Left forelimb (tissue), 1 donor: ENCODE measurements at places on chromosomes 1 and 21.

DNA sequence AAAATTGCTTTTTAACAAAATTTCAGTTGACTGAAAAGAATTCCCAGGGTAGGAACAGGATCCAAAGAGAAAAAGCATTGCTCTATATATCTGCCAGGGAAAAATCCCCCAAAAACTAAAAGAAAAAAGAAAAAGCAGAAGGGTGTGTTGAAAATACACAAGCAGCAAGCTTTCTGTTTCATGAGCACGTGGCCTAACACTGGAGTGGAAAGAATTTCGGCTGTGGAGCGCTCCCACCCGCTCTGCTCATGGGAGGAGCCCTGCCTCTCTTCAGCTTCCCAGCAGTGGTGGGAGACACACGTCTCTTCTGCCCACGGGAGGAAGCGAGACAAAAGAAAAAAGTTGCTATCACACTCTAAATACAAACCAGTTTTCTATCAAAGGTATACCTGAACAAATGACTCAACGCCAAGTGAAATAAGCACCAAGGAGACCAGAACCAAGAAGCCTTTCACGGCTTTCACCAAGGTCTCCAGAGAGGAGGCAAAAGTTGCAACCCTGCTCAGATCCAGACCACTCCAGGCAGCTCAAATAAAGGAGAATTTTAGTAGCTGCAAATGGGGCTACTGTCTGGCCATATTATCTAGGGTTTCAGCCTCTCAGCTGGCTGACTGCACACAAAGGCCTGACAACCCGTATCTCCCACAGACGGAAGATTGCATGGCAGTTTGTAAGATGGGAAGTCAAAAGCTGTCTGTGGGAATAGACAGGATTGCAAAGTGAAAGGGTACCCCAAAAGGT, 29.5 kb upstream of the ZNF496 start:
- DNase-seq: peak; percentile 72

GRCh38 chr1:119632841-119633240, 15.2 kb downstream of the ZNF697 start:
- no peak for DNase-seq

- no peak for DNase-seq
Observed at GRCh38 chr21:35565204-35565611, 495.1 kb downstream of the SETD4 start.

DNA sequence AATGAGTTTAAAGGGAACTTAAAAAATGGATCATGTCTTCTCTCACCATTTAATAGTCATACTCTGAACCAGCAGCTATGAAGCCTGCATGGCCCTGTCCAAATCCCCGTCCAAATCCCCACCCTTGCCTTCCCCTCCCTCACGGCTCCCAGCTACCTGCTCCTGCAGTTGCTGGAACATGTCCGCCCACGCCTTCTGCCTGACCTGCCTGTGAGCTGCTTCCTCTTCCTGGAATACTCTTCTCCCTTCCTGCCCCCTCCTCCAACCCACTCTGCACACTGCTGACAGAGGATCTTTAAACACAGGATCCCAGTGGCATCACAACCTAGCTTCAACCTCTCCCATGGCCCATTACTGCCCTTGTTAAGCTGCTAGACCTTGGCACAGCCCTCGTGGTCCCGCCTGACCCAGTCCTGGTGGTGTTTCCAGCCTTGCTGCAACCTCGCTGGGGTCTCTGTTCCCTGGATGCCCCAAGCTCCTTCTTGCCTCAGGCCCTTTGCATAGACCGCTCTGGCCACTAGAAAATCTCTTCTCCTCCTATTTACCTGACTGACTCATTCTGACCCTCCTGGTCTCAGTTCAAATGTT, 118.3 kb downstream of the PTPRU start:
- no peak for DNase-seq

DNA sequence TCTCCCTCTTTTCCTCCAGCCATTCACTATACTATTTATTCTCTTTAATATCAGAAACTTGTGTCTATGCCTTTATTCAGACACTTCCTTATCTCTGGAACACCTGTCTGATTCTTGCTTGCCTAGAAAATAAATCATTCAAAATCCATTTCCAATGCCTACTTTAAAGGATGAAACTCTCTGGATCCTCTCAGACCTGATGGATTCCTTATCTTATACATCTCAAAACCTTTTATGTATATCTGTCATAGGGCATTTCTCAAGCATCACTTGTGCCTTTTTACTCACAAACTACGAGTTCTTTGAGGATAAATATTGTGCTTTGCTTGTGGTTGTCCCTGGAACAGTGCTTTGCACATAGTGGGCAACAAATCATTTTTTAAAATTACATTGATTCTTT, 3.8 kb upstream of the ATP6V1G3 start:
- no peak for DNase-seq

GRCh38 chr21:45325206-45326168, 37.8 kb upstream of the POFUT2 start:
- no peak for DNase-seq

DNA sequence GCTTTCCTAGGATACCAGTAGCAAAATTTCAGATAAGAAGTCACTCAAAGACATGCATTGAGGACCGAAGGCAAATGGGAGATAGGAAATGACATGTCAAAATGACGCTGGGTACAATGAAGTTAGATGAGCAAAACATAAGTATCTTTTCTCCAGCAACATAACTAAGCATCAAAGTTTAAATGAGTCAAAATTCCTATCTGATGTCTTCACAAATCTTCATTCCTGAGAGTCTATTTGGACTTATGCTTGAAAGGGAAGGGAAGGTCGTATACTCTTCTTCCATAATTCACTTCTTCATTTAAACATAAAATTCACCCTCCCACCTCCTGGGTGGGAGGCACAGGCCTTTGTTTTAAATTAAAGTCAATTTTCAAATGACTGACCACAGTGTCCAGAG, 4.1 kb upstream of the TMEM81 start:
- no peak for DNase-seq

DNA sequence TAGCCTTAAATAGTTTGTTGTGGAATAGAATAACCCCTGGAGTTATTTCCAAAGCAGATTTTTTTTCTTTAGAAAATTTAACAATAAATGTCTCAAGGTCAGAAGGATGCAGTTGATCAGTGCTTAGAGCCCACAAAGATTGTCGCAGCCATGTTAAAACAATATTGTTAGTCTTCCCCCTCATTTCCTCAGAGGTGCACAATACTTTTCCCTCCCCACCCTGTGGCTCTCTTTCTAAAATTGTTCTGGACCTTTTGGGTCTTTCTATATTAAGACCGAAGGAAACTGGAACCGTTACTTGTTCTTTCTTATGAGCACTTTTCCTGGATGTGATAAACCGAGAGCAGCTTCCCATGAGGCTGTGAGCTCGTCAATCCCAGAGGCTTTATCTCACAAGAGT, 333.7 kb downstream of the HLX start:
- no peak for DNase-seq

DNA sequence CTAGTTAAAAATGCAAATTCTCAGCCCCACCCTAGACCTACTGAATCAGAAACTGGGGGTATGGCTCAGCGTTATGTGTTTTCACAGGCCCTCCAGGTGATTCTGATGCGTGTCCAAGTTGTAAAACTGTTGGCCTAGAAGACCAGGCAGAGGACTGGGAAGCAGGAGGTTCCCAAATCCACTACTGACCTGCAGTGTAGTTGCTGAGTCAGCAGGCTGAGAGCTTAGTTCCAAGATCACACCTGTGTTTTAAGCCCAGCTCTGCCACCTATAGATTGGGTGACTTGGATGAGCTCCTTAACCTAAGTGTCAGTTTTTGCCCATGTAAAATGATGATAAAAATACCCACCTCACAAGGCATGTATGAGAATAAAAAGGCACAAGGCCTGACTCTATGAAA, 4.1 kb downstream of the GRHL3 start:
- no peak for DNase-seq

- no peak for DNase-seq
Observed at GRCh38 chr1:86965012-86965826, 50.8 kb downstream of the HS2ST1 start.

DNA sequence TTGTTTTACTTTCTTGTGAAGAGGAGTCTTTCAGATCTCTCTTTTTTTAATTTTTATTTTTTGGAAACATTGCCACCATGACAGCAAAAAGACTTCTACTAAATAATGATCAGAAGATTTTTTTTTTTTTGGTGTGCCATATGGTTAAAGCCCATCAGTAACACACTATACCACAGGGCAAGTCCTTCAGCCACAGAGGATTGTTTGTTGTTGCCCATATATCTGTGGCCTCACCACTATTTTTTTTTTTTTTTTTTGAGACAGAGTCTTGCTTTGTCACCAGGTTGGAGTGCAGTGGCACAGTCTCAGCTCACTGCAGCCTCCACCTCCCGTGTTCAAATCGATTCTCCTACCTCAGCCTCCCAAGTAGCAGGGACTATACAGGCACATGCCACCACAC, 29.2 kb downstream of the UAP1 start:
- DNase-seq: no peak

DNA sequence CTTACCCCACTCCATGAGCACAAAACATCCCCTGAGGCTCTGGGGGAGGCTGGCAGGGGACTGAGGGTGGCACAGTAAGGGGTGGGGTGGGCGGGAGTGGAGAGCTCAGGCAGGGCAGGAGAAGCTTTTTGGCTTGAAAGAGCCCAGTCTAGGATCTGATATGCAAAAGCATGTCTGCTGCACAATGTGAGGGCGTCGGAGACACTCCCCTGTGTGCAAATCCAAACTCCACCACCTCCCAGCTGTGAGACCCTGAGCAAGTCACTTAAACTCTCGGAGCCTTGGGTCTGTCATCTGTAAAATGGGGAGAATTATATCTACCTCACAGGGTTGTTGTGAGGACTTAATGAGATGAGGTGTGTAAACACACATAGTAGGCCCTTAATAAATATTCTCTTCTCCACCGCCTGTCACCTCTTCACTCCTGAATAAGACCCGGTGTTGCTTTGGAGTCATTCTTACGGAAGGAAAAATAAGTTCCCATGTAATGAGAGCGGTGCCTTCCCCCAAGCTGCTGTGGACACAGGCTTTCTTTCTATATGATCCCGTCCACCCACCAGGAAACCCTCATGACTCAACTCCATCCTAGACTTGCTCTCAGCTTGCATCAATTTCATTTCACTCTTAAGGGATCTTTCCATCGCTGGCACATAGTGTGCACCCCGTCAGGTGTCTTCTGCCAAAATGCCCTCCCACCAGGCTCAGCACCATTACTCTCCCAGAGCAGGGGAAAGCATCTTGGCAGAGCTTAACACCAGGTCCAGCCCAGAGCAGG, 12.5 kb downstream of the KCNN3 start:
- no peak for DNase-seq

GRCh38 chr1:87530042-87530807, 201.5 kb downstream of the LMO4 start:
- DNase-seq: no peak

DNA sequence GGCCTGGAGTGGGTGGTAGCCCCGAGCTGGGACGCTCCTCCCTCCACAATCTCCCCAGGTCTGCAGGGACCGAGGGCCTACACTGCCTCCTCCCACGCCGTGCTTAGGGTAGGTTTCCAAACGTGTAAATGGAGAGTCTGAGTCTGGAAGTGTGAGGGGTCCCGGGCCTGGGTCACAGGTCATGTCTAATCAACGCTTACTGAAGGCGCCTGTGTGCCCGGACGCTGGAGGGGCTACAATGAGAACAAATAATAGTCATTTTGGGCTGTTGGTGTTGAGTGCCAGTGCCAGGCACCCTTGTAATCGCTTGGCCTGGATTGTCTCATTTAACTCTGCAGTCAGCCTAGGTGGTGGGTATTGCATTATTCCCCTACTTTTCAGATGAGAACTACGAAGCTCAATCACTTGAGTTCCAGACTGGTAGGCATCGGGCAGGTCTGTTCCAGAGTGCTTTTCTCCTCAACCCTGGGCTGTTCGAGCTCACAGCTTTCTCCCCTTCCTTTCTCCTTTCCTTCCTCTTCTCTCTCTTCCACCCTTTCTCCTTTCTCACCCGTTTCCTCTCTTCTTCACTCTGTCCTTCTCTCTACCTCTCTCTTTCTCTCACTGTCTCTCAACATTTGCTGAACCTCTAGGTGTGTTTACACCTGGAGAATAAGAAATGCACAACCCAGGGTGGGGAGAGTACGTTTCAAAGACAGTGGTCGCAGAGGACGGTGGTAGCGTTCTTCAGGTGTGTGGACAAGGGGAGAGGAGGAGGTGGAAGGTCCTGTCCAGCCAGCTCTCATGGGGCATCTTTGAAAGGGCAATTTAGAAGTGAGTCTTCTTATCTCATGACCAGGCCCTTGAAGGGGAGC, 883 bp downstream of the SLC66A1 start:
- no peak for DNase-seq

DNA sequence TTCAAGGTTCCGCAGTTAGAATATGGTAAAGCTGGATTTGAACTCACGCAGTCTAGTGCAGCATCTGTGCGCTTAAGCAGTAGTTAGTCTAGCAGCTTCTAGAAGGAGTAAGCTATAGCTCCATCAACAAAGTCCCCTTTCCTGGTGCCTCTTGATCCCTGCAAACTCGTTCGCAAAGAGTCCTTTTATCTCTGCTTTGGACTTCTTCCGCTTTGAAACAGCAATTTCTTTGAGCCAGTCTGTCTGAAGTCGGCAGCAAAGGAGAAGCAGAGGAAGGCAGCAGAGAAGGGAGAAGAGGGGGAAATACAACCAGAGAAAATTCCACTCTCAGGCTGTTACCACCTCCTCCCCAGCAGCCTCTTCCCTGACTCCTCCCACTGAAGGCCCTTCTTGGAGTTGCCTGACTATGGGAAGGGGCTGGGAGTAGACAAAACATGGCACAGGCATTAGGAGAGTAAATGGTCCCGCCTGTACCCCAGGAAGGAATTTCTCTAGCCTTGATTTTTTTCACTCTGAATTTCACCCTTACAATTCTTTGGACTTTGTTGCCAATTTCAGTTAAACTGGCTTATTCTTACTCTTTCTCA, 25.9 kb downstream of the HSD3B2 start:
- DNase-seq: no peak
